ENCODE measurements at places on chromosomes 1 and 21.

DNA sequence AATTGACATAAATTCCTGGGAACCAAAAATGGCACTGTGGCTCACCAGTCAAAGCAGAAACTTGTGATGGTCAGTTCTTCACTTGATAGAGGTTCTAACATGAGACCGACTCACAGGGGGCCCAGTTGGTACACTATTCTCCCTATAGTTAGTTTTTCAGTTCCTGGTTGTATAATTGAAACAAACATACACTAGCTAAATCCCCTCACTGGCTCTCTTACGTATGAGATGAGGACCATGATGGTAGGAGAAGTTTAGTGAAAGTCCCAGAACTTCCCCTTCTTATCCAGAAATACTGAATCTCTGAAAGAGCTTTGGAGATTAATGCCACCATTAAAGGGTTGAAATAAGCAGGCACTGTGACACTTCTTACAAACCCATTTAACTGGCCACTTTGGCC lies 2.8 kb upstream of the S100B start:
- no peak for DNase-seq

GRCh38 chr1:195568389-195568788 lies 1039.9 kb downstream of the KCNT2 start:
- DNase-seq: no peak

GRCh38 chr1:150221552-150221951 lies 14.4 kb downstream of the ANP32E start:
- no peak for DNase-seq

- DNase-seq: no peak
Measured at GRCh38 chr1:210920716-210921694, 212.9 kb downstream of the KCNH1 start.

DNA sequence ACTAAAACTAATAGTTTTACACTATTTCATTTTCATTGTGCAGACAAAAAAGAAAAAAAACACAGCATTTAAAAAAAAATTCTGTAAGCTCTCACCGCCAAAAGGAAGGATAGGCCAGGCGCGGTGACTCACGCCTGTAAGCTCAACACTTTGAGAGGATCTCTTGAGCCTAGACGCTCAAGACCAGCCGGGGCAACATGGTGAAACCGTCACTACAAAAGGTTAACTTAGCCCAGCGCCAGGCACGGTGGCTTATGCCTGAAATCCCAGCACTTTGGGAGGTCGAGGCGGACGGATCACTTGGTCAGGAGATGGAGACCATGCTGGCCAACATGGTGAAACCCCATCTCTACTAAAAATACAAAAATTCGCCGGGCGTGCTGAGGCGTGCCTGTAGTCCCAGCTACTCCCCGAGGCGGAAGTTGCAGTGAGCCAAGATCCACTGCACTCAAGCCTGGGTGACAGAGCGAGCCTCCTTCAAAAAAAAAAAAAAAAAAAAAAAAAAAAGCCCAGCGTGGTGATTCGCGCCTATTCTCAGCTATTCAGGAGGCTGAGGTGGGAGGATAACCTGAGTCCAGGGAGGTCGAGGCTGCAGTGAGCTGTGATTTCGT lies 14.3 kb upstream of the SPEN start:
- DNase-seq: no peak

DNA sequence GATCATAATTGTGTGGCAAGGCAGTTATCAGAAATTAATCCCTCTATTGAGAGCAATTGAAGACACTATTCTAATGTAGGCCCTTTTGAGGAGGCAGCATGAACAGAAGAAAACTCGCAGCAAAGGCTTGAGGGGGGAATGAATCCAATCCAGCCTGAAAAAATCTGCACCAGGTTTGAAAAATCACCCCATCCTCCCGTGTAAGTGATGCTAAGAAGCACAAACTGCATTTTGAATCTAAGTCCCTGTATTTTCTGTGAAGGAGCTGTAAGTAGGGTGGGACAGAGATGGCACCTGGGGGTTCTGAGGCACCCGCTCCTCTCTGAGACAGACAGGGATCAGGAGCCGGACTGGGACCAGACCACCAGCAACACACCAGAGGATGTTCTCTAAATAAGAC lies at the start of gene CRB1:
Gene CRB1, plus strand, starts transcription at position 241 of the 400 bp plus-strand sequence. CDS start 161 bp downstream, outside the sequence.
- DNase-seq: no peak

GRCh38 chr1:161128591-161129420 lies 3.7 kb downstream of the DEDD start:
- no peak for DNase-seq

DNA sequence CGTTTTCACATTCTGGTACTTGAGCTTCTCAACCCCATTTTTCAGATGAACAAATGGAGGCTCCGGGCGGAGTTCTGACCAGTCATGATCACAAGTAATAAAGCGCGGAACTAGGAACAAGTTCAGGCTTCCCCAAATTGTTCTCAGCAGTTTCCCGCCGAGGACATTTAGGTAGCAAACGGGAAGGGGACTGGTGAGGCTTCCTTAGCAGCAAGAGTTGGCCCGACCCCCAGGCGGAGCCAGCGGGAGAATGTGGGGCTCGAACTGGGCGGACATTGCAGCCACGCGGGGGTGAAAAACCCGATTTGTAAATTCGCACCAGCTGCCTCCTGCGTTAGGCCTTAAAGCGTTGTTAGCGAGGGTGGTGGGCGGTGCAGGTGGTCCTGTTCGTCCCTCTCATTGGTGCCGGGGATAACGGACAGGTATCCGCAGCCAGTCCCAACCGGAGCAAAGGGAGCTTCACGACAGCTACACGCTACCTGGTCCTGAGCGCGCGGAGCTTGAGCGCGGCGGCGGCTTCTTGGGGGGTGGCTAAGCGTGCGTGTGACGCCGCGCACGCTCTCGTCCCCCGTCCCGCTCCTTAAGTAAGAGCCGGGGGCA lies 15.3 kb downstream of the SEMA6C start:
- peak; percentile 61 for DNase-seq

DNA sequence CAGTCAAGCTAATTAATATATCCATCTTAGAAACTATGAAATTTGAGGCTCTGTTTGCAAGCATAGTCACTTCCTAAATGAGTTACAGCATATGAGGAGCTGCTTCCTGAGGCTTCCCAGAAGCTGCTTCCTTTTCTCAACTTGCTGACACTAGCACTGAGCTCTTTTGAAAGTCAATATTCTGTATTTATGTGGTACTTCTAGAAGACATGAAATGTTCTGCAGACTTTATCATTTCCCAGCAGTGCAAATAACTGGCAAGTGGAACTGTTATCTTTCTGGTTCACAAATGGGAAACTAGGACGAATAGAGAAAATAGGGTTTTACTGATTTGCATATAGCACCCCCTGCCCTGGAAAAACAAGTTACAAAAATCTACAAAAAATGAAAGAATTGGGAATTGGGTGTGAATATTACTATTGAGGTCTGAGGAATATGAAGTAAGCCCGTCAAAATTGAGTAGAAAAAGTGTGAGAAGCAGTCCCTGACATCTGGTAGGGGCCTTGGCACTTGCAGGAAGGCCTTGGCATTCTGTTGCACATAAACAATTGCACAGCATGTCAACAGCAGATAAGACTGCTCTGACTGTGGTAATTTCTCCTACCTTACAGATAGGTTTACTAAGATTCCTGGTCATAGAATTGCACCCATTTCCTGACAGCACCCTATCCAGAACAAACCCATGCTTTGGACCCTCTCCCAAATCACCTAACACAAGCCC lies 7.1 kb downstream of the GIPC2 start:
- no peak for DNase-seq

DNA sequence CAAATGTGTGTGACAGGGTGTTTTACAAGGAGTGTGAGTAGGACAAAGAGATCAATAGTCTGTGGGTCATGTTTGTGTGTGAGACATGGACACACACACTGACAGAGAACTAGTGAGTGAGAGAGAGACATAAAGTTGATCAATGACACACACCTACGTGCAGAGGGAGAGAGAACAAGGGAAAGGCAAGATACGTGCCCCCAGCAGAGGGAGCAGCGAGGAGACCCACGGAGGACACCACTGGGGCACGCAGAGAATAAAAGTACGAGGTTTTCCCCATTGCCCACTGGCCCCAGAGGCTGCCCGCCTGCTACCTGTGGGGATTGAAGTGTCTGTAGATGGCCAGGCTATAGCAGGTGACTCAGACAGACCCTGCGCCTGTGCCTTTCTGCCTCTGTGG lies 130.2 kb upstream of the CSF3R start:
- no peak for DNase-seq

GRCh38 chr21:35048706-35049617 lies at the start of gene RUNX1:
Gene RUNX1, minus strand, starts transcription at chr21:35049302.
- DNase-seq: no peak

- no peak for DNase-seq
Measured at GRCh38 chr21:27740084-27740483, 773.2 kb upstream of the ADAMTS5 start.
